ENCODE measurements at places on chromosomes 2 and 18.

- no peak for DNase-seq
Measured at GRCh38 chr2:44533508-44533907, 171.8 kb downstream of the CAMKMT start.

- no peak for DNase-seq
Measured at GRCh38 chr18:8983195-8983594, 119.3 kb upstream of the NDUFV2 start.

- no peak for DNase-seq
Measured at GRCh38 chr2:67876176-67876575, 186.6 kb downstream of the C1D start.

DNA sequence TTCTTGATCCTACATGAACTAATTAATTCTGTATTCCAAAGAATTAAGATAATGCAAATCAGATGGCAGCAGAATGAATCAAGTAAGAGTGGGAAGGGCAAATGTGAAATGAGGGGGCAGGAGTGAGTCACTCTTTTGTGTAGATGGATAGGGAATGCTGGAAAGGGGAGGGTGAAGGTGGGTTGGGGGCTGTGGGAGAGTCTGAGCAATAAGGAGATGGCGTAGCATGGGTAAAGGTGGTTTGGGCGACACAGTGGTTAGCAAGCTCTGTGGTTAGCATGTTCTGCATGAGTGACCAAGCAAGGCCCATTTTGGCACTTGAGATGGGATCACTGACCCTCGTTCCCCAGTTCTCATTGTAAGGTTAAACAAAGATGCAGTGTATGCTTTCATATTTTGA is 20.4 kb downstream of the GPD2 start:
- no peak for DNase-seq

GRCh38 chr2:161995553-161996016 is 78.4 kb downstream of the DPP4 start:
- DNase-seq = peak; percentile 40

- no peak for DNase-seq
Measured at GRCh38 chr2:69994166-69994565, 32.7 kb upstream of the ASPRV1 start.

GRCh38 chr2:204732019-204732418 is 186.7 kb downstream of the PARD3B start:
- no peak for DNase-seq

- DNase-seq = no peak
Measured at GRCh38 chr2:148533685-148534084, 110.9 kb upstream of the EPC2 start.

- DNase-seq = no peak
Measured at GRCh38 chr18:51643483-51643882, 446.0 kb upstream of the MEX3C start.

- no peak for DNase-seq
Measured at GRCh38 chr18:57432751-57433400, 2.3 kb upstream of the ONECUT2 start.

GRCh38 chr2:19484736-19485135 is 126.3 kb upstream of the OSR1 start:
- DNase-seq = no peak

GRCh38 chr18:13371689-13372418 is 153.3 kb downstream of the LDLRAD4 start:
- DNase-seq = no peak

All from activated CD4-positive, alpha-beta T cell treated with anti-CD3 and anti-CD28 coated beads, Interleukin-10, Interleukin-2, amounts not matched to agents 100 ng/mL and 50 ng/mL, durations not matched to agents 16 hours and 8 hours (primary cell).